Stimulated activated CD4-positive, alpha-beta T cell treated with anti-CD3 and anti-CD28 coated beads, Interleukin-2, amount 100 ng/mL, for 24 hours (primary cell): ENCODE measurements at places on chromosomes 12 and 14.

DNA sequence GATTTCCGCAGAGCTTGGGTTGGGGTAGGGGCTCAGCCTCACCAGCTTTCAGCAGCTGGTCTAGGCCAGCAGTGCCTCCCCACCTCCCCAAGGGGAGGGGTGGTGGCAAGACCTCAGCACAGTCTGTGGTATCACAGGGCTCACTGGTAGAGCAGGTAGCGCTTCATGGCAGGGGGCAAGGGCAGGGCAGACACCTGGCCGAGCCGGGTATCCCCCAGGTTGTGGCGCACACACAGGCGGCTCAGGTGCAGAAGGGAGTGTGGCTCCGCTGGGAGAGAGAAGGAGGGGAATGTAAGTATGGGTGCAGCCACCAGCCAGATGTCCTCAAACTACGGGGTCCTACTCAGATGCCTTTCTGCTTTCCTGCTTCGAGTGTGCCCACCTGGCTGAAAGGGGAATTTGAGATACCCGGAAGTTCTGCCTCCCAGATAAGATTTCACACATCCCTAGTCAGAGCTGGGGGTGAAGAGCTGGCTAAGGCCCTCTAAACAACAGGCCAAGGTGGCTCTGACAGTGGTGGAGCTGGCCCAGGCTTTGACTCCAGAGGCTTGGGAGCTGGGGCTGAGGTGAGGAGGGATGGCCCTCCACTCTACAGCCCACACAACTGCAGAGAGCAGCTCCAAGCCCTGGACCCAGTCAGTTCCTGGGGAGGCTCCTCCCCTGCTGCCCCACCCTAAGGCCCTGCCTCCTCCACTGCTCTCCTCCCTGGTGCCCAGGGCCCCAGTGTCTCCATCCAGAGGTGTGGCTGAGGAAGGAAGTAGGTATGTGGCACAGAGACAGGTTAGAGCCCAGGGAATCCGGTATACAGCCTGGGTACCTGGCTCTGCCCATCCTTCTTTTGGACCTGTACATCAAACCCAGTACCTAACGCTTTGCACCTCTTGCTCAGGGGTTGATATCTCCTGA, 1.8 kb downstream of the SPSB2 start:
- peak; percentile 37 for DNase-seq

- DNase-seq, result no peak
These were observed 4.1 kb upstream of the TBX5 start for GRCh38 chr12:114409852-114410600.

- no peak for DNase-seq
These were observed 1009.7 kb downstream of the VRK1 start for GRCh38 chr14:97806891-97807290.

DNA sequence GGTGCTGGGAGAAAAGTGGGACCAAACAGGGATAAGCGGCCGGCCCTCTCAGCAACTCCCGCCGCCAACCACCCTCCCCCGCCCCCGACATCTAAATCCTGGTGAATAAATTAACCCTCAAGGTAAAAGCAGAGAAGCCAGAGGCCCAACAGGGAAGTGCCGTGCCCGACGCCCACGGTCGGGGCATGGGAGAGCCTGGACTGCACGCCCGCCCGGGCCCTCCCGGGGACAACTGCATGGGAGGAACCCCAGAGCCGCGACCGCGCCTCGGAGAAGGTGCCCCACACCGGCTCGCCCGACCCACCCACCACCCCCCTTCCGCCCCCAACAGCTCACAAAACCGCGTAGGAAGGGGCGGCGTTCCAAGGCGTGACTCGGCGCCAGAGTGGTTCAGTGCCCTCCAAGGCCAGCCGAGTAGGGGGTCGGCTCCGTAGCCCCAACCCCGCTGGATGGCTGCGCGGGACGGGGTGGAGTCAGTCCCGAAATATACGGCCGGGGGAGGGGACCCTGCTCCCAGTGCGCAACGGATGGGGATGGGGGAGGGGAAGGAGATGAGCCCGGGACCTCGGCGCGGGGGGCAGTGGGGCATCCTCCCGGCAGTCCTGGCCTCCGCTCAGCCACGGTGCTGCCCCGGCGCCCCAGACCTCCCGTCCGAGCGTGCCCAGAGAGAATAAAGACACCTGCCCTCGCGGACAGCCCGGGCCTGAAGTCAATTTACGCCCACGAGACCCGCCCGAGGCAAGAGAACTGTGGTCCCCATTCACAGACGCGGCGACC, 732 bp downstream of the SLC25A29 start:
- peak; percentile 46 for DNase-seq

DNA sequence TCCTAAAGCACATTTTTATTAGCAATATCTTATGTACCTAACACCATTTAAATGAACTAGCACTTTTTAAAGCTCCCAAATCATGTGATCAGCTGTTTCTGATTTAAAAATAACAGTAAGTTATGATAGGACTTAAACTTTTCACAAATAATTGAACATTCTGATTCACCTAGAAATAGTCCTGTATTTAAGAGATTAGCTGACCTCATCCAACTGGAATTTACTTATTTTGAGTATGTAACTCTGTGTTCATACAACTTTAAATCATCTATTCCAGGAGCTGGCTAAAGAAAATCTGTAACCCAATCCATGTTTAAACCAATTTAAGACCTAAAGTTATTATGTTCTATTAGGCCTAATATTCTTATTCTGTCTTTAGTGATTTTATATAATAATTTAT, 184.3 kb downstream of the CCDC91 start:
- DNase-seq, result no peak

GRCh38 chr14:50051106-50051505, 65.3 kb downstream of the VCPKMT start:
- DNase-seq, result no peak

- no peak for DNase-seq
These were observed 734 bp downstream of the COX6A1 start for GRCh38 chr12:120438495-120439198.

DNA sequence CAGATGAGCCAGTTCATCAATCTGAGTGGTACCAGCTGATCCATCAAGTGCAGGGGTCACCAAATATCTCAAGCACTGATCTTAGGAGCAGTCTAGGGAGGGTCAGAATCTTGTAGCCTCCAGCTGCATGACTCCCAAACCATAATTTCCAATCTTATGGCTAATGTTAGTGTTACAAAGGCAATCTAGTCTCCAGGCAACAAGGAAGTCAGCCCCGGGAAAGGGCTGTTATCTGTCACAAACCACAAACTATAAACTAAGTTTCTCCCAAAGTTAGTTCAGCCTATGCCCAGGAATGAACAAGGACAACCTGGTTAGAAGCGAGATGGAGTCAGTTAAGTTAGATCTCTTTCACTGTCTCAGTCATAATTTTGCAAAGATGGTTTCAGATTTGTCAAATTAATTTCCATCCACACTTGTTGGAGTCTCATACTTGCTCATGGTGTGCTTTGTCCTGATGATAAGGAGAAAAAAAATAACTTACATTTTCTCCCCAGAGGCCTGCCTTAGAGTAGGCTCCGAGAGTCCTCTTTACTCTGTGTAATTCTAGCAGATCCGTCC, 3.9 kb upstream of the ABHD4 start:
- no peak for DNase-seq

GRCh38 chr12:46342562-46343033, 30.0 kb downstream of the SLC38A2 start:
- DNase-seq, result no peak
